ENCODE measurements at places on chromosomes 4 and X. TPM values are rescaled to one million over a fixed set of nuclear protein-coding genes. Genes with fewer than 3 reads are reported as not detected.

DNA sequence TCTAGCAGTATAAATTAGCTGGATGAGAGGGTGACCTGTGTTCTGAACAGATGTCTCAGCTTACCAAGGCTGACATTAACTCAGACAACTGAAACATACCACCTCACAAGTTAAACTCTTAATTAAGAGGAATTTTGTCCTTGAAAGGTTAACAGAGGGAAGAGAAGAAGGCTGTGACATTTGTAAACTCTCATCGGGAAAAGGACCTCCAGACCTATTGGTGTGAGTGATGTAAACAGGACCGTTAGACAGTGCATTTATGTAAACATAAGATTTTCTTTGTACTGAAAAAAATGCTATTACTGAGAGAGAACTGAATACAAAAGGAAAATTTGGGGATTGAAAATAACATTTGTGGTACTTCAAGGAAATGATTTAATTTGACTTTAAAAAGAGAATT is 308.4 kb upstream of the DIAPH2 start:
- no peaks in the 10 kb centered on the region for H3K27me3 ChIP-seq
- H3K4me3 ChIP-seq: no peak overlapping the region
- no peaks in the 10 kb centered on the region for H3K4me1 ChIP-seq
- H3K36me3 ChIP-seq: no peaks in the 10 kb centered on the region
- no peak for DNase-seq
- no peak overlapping the region for H3K27ac ChIP-seq

- no peak overlapping the region for H3K4me3 ChIP-seq
- DNase-seq: no peak
- no peaks in the 10 kb centered on the region for H3K36me3 ChIP-seq
- H3K27me3 ChIP-seq: no peaks in the 10 kb centered on the region
Observed at GRCh38 chr4:74962584-74962983, 29.7 kb downstream of the PARM1 start.

Gene CCKAR
- not detected for total RNA-seq

- H3K27ac ChIP-seq: no peak overlapping the region
- H3K27me3 ChIP-seq: no peaks in the 10 kb centered on the region
- no peak for DNase-seq
- no peak overlapping the region for H3K4me3 ChIP-seq
- no peaks in the 10 kb centered on the region for H3K36me3 ChIP-seq
Observed at GRCh38 chr4:183337833-183338232, 15.6 kb upstream of the CLDN24 start.

Gene HMX1
- not detected for total RNA-seq

Gene MSANTD1
- 0.40 TPM for total RNA-seq

DNA sequence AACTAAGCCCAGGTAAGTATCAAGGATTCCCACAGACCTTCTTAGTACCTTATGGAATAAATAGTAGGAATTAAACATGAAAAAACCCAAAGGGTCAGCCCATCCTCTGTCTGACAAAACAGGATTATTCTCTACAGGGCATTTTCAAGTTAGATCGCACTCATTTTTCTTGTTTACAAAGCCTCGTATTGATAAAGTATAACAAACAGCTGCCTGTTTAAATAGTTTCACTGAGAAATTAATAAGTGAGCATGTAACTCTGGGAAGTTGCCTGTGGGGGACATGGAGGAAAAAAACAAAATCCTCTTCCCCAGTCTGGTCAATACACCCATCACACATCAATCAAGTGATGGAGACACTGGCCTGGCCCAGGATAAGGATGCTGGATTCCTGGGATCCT is 48.5 kb downstream of the MAML3 start:
- H3K4me3 ChIP-seq: no peak overlapping the region
- H3K27me3 ChIP-seq: no peaks in the 10 kb centered on the region
- no peak for DNase-seq
- H3K36me3 ChIP-seq: no peaks in the 10 kb centered on the region
- H3K27ac ChIP-seq: no peak overlapping the region
- H3K4me1 ChIP-seq: peaks cover 8% of the 10 kb centered on the region

DNA sequence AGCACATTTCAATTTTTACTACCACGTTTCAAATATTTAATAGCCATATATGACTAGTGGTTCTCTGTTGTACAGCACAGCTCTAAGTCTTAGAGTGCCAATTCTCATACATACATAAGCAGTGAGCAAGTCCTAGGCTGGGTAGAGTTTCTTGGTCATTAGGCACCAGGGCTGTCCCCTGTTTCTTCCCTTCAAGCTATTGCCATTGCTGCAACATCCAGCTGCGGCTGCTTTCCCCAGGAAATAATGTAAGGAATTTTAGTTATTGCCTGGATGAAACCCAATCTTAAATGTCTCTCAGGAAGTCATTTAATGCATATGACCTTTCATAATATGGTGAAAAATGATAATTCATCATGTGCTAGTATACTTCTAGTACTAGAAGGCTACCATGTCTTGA is 74.1 kb upstream of the PPP3CA start:
- H3K4me3 ChIP-seq: no peak overlapping the region
- no peaks in the 10 kb centered on the region for H3K27me3 ChIP-seq
- no peak for DNase-seq

Gene DMRTC1
- not detected for total RNA-seq

Gene FOXO4
- 47.4 TPM for total RNA-seq

- H3K27me3 ChIP-seq: no peaks in the 10 kb centered on the region
- no peak overlapping the region for H3K27ac ChIP-seq
- no peak for DNase-seq
- no peaks in the 10 kb centered on the region for H3K36me3 ChIP-seq
- no peaks in the 10 kb centered on the region for H3K4me1 ChIP-seq
- no peak overlapping the region for H3K4me3 ChIP-seq
Observed at GRCh38 chr4:73721909-73722308, 18.5 kb upstream of the CXCL8 start.

GRCh38 chr4:78379991-78380729 is 171.4 kb upstream of the ANXA3 start:
- no peaks in the 10 kb centered on the region for H3K36me3 ChIP-seq
- peak; percentile 73 for DNase-seq
- H3K27ac ChIP-seq: no peak overlapping the region

All from colonic mucosa (tissue), 4 donors.